ENCODE measurements at places on chromosomes 1 and 21. TPM values are rescaled to one million over a fixed set of nuclear protein-coding genes. Genes with fewer than 3 reads are reported as not detected.

DNA sequence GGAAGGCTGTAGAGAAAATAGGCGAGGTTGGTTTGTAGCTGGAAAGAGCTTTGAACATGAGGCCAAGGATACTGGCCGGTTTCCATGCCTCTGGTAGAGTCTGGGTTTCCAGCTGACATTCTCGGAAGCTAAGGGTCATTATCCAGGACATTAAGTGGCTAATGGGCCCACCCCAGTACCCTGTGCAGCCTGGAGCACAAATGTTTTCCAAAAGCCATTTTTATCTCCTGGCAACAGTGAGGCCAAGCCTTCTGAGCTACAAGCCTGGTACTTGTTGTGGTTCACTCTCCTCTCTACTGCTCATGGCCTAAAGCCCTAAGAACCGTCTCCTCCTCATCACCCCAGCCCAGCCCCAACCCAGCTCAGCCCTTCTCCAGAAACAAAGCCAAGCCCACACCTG lies 122.9 kb downstream of the DMRTA2 start:
- no peak for DNase-seq

NCF2 gene
- total RNA-seq: 211 TPM

GRCh38 chr21:22154579-22155274 lies 1156.5 kb downstream of the NCAM2 start:
- DNase-seq: no peak

- peak; percentile 92 for DNase-seq
Observed at GRCh38 chr21:43775795-43776430, at the start of gene CSTB. TSS of gene CSTB (minus strand) at chr21:43776308. CDS start at chr21:43776269, 39 bp downstream.

- no peak for DNase-seq
Observed at GRCh38 chr1:34380526-34381124, 203.9 kb downstream of the C1orf94 start.

DNA sequence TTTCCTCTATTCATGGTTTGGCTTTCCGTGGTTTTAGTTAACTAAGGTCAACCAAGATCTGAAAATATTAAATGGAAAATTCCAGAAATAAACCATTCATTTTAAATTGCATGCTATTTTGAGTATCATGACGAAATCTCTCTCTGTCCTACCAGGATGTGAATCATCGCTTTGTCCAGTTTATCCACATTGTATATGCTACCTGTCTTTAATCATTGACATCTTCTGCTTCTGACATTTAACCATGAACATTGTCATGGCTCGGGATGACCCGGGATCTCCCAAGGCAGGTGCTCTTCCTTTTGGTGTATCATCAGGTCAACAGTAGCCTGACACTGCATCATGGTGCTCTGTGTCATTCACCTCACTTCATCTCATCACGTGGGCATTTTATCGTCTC lies 125.5 kb upstream of the HNRNPU start:
- DNase-seq: no peak

- DNase-seq: no peak
Observed at GRCh38 chr1:99665212-99665611, 19.3 kb downstream of the PALMD start.

- DNase-seq: no peak
Observed at GRCh38 chr21:28148400-28149064, 844.1 kb downstream of the LTN1 start.

DNA sequence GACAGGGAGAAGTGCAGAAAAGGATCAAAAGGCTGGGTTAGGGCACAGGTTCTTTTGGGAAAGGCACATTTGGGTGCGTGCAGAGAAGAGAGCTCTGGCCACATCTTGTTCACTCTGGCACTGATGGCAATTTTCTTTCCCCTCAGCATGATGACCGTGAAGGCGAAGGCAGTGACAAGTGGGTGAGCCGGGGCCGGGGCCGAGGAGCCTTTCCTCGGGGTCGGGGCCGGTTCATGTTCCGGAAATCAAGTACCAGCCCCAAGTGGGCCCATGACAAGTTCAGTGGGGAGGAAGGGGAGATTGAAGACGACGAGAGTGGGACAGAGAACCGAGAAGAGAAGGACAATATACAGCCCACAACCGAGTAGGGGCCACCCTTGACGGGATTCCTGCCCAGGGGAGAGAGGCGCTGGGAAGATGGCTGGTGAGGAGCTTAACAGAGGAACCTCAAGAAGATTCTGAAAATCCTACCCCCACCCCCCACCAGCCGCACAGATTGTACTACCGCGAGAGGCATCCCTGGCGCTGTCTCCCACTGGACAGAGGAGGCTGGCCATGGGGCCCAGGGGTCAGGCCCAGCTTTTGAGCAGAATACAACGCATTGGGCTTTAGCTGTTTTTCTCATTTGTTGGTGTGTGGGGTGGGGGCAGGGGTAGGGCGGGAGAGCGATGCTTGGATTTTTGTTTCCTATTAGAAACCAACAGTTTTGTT lies 2.4 kb upstream of the SH3D21 start:
- no peak for DNase-seq

DNA sequence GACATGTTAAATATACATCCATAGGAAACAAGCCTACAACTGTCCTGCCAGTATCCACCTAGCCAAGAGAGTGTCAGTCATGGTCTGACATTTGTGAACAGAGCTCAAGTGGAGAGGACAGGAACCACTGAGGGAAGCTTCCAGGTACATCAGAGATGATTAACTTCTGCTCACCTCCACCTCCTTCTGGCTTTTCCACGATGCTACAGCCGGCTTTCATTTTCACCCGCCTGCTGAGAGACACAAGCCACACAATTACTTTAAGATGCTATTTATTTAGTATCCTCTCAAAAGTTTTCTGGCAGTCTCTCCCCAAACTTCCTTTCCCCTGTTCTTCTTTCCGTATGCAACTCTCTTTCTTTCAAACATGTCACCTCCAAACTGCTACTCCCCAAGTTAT lies 2.1 kb downstream of the ETV3 start:
- no peak for DNase-seq

DNA sequence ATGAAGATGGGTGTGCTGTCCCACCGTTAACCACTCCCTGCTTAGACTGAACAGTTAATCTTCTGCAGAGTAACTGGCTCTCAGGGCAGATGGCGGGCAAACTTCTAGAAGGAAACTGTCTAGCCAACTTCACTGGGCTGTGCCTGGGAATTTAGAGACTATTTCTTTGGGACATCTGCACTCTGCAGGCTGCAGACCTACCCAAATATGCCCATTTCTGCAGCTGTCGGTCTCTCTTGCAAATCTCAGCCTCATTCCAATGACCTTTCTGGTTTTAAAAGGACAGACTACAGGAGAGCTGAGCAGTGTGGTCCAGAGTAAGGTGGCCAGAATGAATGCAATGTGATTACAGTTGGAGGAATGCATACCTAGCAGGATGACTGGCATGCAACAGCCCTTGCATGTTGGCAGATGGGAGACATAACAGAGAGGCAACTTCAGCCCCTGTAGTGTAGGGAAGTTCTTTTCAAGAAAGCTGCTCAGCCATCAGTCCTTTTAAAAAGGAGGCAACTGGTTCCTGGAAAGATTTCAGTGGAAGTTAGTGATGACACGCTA lies 26.3 kb upstream of the IL20 start:
- DNase-seq: no peak

DNA sequence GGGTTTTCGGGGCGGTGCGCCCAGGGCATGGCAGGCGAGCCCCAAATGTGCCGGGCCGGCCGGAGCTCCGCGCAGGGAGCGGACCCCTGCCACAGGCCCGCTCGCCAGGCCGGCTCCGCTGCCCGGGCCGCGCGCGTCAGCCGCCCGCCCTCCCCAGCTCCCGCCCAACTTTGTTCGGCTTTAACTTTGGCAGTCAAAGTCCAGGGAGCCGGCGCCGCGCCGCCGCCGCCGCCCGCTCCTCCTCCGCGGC lies 488 bp downstream of the SLC35D1 start:
- no peak for DNase-seq

GRCh38 chr1:171267391-171267790 lies 19.1 kb downstream of the FMO1 start:
- DNase-seq: no peak

DNA sequence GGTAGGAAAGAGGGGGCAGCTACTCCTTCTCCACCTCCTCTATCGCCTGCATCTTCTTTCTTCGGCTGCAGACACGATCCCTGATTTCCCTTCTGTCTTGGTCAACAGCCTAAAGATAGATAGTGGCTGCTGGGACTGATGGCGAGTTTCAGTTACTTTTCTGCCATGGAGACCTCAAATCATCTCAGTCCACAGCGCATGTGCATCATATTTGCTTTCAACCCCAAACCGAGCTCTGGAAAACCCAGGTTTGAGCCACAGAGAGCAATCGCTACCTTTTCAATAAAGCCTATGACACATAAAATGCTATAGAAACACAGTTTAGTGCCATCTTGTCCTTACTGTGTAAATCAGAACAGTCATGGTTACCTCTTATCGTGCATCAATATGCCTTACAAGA lies 142.9 kb upstream of the IRF2BP2 start:
- DNase-seq: no peak

A3GALT2 gene
- total RNA-seq: not detected

DNA sequence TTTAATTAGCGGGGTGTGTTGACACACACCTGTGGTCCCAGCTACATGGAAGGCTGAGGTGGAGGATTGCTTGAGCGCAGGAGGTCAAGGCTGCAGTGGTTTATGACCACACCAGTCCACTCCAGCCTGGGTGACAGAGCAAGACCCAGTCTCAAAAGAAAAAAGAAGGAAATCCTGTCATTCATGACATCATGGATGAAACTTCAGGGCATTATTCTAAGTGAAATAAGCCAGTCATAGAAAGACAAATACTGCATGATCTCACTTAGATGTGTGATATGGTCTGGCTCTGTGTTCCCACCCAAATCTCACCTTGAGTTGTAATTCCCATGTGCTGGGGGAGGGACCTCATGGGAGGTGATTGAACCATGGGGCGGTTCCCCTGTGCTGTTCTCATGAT lies 82.6 kb downstream of the MT1HL1 start:
- DNase-seq: no peak

ERVH48-1 gene
- not detected for total RNA-seq

- DNase-seq: no peak
Observed at GRCh38 chr1:189708674-189709073, 769.0 kb downstream of the BRINP3 start.

DNA sequence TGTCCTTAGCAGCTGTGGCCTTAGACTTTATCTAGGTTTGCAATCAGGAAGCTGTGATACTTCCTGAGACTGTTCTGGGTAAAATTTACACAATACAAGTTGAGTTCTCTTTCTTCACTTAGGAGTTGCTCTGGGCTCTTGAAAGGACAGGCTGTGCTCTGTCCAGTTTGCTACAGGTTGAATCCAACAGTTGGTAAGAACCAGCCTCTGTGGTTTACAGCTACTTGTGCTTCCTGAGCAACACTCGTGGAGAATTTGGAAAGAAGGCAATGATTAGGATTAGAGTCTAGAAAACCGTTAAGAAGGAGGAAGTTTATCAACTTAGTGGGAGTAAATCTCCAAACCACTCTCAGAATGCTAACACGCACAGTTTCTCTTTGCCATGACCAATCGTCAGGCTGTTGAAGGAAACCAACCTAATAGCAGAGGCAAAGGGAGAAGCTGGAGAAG lies 26.8 kb downstream of the GFI1 start:
- DNase-seq: no peak

- no peak for DNase-seq
Observed at GRCh38 chr1:41733725-41734124, 185.0 kb downstream of the HIVEP3 start.

DNA sequence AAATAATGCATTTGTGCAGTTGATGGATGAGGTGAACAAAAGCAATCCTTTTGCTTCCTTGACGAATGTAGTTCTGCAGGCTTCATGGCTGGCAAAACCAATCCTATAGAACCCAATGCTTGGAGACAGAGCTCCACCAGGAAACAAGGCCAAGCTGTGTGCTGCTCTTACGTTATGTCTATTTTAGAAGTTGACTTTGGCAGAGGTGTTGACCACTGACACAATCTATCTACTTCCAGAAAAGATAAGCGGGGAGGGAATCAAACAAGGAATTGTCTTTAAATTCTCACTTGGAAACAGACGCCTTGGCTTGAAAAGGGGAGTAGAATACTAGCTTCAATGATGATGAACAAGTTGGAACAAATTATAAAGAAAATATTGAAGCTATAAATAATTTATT lies 211.2 kb downstream of the SETD4 start:
- DNase-seq: no peak

DNAI4 gene
- 19.9 TPM for total RNA-seq

DNA sequence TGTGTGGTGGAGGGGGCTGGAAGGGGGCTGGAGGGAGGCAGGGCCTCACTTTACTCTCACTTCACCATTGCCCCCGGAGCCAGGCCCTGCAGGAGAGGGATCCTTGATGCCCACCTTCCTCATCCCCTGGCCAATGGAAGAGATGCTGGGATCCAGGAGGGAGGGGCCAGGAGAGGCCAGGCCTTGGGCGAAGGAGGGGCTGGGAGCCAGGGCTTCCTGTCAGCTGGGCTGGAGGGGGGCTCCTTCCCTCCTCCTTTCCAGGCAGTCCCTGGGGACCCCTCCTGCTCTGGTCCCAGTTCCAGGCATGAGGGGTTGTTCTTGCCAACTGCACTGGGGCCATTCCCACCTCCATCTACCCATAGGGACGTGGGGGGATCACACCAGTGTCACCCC lies 5.7 kb downstream of the AHDC1 start:
- DNase-seq: no peak

- DNase-seq: no peak
Observed at GRCh38 chr1:221105578-221105977, 226.3 kb downstream of the HLX start.

LCK gene
- total RNA-seq: 7.5 TPM

- no peak for DNase-seq
Observed at GRCh38 chr1:179369751-179370341, 4.1 kb downstream of the AXDND1 start.

CFHR4 gene
- total RNA-seq: not detected

GRCh38 chr1:241531195-241532161 lies 700 bp upstream of the KMO start:
- no peak for DNase-seq

DNA sequence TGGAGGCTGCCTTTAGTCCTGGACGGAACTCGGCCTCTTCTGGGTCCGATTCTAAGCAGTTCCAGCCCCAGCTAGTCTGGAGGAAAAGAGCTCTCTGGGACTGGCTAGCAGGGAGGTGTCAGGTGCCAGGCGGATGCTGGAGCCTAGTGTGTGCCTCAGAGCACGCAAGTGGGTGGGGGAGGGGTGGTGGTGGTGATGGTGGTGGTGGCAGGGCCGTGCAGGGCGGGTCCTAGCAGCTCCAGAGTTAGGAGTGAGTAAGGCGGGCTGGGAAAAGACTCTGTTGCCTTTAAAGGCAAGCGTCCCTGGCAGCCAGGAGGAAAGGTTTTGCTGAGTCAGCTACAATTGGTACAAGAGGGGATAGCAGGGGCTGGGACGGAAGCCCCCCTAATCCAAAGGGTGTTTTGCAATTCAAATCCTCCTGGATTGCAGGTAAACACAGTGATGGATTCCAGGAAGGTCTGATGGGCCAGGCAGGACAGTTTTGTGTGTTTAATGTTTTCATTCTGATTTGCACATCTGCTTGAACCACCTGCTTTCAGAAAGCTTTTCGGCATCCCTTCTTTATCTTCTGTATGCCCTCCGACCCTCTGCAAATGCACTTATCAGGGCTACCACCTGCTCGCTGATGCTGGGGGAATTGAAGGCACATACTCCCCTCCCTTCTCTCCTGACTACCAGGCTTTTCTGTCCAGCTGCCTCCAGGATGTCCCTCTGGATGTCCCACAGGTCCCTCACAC lies 4.1 kb upstream of the SLC2A1 start:
- DNase-seq: no peak

- no peak for DNase-seq
Observed at GRCh38 chr1:100075773-100076172, 57.0 kb downstream of the SASS6 start.

- no peak for DNase-seq
Observed at GRCh38 chr1:243883551-243883950, 33.5 kb upstream of the AKT3 start.

GRCh38 chr1:202264300-202264699 lies 70.7 kb downstream of the LGR6 start:
- DNase-seq: no peak
